Endodermal cell (in vitro differentiated cells): ENCODE measurements at places on chromosomes 4 and X.

- no peaks in the 10 kb centered on the region for H3K27me3 ChIP-seq
- H3K27ac ChIP-seq = no peak overlapping the region
- H3K4me1 ChIP-seq = no peaks in the 10 kb centered on the region
- DNase-seq = no peak
- H3K36me3 ChIP-seq = no peaks in the 10 kb centered on the region
- no peak overlapping the region for H3K4me3 ChIP-seq
Measured at GRCh38 chrX:3428792-3429191, 82.3 kb upstream of the MXRA5 start.

DNA sequence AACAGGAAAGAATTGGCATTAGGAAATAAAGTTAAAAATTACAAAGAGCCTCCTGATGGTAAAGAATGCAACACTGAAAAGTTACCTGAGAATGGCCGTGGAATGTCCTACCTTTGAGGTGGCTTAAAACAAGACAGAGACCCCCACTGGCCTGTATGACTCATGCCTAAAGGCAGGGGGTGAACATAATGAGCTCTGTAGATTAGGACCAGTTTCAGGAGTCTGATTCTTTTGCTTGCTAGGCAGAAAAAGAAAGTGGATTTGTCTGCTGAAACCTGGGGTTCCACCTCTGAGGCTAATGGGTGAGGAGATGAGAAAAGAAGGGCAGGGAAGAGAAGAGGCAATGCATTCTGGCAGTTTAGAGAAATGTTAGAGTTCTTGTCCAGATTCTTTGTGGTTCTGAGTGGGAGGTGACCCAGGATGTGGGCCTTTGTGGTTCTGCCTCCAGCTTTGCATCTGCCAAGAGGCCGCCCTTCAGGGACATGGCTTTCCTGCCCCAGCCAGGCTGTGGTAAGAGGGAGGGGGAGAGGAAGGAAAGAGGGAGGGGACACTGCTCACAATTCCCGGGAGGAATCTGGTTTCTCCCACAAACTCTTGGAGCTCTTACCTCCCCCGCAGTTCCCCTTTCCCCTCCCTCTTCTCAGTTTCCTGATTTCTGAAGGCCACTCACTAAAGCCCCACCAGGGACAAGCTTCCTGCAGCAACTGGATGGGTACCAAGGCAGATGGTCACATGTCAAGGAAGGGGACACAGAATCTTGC is 109.6 kb downstream of the EFNB1 start:
- H3K27me3 ChIP-seq = no peaks in the 10 kb centered on the region
- H3K36me3 ChIP-seq = no peaks in the 10 kb centered on the region
- H3K27ac ChIP-seq = no peak overlapping the region
- no peaks in the 10 kb centered on the region for H3K4me1 ChIP-seq
- no peak overlapping the region for H3K4me3 ChIP-seq

- H3K36me3 ChIP-seq = peaks cover 9% of the 10 kb centered on the region
- DNase-seq = no peak
- H3K4me1 ChIP-seq = no peaks in the 10 kb centered on the region
- no peak overlapping the region for H3K4me3 ChIP-seq
Measured at GRCh38 chrX:56817179-56817578, 88.1 kb downstream of the NBDY start.

DNA sequence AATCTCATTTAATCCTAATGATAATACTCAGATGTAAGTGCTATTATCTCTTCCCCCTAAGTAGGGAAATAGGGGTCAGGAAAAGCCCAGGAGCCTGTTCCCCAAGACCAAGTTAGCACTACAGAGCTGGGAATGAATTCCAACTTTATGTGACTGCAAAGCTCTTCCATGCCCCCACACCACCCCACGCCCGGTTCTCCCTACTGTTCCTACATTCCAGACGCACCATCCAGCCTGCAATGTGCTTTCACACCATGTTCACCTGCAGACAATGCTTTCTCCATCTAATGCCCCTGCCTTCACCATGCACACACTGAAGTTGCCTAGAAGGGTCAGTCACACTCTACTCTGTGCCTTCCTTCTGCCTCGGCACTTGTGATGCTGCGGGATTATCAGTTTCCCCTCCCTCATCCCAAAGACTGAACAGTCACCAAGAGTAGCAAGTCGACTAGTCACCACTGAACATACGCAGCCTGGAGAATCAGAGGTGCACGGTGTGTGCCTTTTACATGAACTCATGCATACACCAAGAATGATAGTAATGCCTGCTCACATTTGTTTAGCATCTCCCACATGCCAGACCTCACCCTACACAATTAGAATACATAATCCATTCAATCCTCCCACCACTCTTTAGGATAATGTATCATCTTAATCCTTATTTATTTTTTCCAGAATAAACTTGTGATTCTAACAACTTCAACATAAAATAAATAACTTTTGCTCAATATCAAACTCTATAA is 14.2 kb downstream of the SORBS2 start:
- H3K27ac ChIP-seq = no peak overlapping the region
- H3K4me1 ChIP-seq = no peaks in the 10 kb centered on the region
- no peak overlapping the region for H3K4me3 ChIP-seq
- no peaks in the 10 kb centered on the region for H3K27me3 ChIP-seq
- no peak for DNase-seq
- H3K36me3 ChIP-seq = no peaks in the 10 kb centered on the region

DNA sequence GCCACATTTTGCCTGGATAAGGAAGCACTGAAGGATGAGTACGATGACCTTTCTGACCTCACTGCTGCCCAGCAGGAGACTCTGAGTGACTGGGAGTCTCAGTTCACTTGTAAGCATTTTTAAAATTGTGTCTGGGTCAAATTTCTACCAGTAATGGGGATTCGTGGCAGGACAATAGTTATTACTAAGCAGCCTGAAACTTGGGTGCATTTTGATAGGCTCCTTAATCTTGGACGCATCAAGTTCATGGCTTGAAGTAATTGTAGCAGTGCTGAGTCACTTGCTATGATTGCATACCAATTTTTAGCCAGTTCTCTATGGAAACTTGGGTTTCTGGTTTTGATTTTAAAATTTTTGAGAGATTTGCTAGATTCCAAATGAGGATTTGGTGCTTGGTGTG is 4.3 kb downstream of the PGRMC1 start:
- no peaks in the 10 kb centered on the region for H3K27me3 ChIP-seq
- peaks cover 46% of the 10 kb centered on the region for H3K36me3 ChIP-seq
- H3K27ac ChIP-seq = no peak overlapping the region
- no peaks in the 10 kb centered on the region for H3K4me1 ChIP-seq
